CD4-positive, alpha-beta T cell treated with Interleukin-15 for 1 hour (primary cell): ENCODE measurements at places on chromosomes 4 and X.

DNA sequence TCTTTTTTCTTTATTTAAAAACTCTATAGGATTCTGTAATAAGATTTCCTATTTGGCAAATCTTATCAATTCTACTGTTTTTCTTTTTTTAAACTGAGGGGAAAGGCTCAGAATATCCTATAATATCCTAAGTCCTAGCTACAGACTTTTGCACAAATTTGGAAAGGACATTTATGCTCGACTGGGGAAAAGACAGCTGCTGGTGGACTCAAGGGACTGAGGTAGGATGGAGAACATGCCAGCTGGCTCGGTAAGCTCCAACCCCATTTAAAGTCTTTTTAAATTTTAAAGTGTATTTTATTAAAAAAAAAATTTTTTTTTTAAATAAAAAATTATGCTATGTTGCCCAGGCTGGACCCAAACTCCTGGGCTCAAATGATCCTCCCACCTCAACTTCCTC, 36.8 kb downstream of the BOD1L1 start:
- no peak for DNase-seq

DNA sequence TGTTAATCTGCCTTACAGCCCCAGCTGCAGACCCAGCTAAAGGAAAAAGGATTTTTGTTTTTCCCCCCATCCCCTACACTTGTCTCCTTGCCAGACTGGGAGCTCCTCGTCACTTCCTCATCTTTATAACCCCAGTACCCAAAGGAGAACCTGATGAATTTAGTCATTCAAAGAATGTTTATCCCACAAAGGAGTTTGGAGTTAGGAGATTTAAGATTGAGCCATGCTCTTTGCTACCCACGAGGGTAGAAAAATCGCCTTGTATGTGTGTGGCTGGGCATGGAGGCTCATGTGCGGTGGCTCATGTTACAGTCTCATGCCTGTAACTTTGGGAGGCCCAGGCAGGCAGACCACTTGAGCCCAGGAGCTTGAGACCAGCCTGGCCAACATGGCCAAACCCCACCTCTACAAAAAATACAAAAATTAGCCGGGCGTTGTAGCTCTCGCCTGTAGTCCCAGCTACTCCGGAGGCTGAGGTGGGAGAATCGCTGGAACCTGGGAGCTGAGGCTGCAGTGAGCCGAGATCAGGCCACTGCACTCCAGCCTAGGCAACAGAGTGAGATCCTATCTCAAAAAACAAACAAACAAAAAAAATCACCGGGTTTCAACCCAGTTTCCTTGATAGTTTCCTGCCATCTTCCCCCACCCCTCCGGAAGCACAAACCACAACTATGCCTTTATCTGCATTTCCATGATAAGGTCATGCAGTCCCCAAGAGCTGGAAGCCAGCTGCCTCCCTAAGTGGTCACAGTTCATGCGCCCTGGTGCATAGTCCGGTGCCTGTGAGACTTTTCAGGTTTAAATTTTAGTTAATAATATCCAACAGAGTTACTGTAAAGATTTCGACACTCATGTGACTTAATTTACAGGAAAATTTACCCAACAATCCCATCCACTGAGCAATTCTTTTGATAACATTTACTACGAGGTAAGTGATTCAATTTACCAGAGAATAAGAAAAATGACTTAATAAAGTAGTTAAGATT, 1.5 kb downstream of the CFAP97 start:
- no peak for DNase-seq

DNA sequence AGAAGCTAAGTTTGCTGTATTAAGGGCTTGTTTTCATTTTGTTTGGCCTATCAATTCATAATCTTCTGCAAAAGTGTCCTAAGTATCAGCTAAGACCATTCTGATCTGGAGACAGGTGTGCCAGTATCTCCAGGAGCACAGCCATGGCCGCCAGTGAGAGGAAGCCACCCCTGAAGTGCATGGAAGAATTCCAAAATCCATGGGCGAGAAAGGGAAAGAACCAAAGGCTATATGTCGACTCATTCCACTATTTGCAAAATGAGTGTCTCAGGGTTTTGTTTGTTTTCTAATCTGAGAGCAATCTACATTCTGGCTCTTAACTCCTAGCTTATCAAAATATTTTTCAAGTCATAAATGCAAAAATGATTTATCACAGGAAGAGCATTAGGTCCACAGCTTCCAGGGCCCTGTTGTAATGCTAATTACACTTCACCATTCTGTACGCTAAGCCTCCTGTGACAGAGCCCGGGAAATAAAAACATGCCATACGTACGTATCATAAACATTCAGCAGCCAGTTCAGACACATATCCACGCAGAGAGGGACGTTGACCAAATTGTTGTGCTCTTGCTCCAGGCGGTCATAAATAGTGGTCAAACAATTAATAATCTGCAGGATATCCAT, 137.3 kb upstream of the FTHL17 start:
- no peak for DNase-seq

DNA sequence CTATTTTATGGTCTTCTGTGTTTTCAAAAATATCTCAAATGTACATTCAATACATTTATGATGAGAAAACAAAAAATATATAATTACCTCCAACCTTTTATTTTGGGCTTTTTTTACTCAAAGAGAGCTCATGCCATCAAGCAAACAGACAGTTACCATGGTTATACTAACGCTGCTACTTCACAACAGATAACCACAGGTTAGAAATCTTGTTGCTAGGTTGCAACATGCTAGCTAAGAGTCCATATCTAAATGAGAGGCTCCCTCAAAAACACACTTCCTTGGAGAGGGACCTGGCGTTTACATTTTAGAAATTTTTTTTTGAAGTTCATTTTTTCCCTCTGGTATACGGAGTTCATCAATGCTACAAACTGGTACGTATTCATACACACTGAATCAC, 44.3 kb downstream of the TBC1D9 start:
- DNase-seq: no peak

GRCh38 chr4:48167538-48168263, 33.7 kb upstream of the TXK start:
- DNase-seq: no peak

- DNase-seq: no peak
These were observed 100.0 kb downstream of the ATP11C start for GRCh38 chrX:139832718-139833309.

DNA sequence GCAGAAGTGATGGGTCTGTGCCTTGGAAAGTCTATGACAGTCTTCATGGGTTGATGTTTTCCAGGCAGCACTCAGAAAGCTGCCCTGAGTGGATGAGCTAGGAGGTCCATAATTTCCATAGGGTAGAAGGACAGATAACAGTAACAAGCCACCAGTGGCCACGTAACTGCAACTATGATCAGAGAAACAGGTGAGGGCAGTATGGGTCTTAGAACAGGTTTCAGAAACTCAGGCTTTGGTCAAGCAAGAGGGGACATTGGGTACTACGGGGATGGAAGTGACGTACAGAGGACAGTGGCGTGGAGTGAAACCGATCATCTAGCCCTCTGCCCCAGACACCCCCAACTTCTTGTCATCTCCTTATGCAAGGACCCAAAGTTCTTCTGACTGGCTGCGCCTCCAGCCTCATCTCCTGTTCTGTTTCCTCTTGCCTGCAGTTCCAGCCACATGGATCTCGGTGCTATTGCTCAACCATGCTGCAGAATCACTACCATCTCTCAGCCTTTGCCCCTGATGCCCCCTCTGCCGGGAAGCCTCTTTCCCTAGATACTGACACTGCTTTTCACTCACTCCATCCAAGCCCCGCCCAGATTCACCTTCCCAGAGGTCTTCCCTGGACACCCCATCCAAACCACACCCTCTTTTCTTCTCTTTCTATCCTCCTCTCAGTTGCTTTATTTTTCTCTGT, 123.4 kb downstream of the MFAP3L start:
- no peak for DNase-seq

GRCh38 chrX:70025464-70025863, 24.3 kb downstream of the AWAT2 start:
- no peak for DNase-seq

GRCh38 chr4:40473578-40474388, 138.7 kb downstream of the CHRNA9 start:
- DNase-seq: no peak

DNA sequence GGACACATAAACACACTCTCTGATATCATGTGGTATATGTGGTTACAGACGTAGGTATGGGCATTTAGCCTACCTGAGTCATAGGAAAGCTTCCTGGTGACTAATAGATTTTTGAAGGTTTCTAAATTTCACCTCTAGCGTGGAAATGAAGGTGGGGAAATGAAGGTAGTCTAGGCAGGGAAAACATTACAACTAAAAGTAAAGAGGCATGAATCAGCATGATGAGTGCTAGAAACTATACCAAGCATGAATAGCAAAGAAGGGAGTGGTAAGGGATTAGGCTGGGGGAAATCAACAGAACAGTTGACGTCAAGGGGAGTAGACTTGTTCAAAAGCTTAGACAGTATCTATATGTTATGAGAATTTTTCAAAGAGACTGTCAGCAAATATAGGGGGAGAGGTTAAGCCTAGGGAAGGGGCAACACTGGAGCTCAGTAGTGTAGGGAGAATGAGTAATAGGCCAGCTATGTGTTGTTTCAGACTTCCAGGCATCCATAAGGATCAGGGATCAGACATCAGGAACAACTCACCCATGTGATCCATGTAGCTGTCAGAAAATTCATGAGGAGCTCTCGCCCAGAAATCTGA, 279.3 kb upstream of the DIPK2B start:
- DNase-seq: no peak

GRCh38 chrX:118679290-118679689, 48.1 kb upstream of the IL13RA1 start:
- no peak for DNase-seq

- DNase-seq: no peak
These were observed 269.7 kb upstream of the PCDH7 start for GRCh38 chr4:30450474-30450873.

GRCh38 chr4:60780874-60781273, 419.3 kb upstream of the ADGRL3 start:
- DNase-seq: no peak

DNA sequence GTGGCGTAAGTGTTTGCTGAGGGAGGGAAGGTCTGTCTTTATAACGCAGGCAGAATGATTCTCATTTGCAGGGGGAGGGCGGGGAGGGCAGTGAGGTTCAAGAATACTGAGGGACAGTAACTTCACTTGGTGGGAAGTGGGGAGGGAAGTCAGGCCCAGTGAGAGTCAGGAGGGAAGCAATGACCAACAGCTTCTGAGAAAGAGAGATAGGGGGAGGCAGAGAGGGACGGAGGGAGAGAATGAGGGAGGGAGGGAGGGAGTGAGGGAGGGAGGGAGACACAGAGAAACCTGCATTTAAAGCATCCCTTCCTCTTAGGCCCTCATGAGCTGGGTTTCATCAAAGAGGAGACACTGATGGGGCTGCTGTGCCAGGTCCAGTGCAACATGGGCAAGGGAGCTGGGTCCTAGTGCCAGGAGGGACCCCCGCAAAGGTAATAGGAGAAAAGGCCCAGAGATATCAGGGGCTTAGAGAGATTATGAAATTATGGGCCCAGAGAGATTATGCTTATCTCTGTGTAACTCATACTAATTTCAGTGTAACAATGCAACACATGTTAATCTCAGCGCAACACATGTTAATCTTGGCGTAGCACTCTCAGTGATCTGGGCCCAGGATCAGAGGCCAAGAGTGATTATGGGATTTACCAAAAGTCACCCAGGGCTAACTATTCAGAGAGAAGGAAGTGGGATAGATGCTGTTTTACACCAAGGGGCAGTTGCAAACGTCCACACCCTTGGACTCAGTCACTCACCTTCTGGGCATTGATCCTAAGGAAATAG, 112.1 kb downstream of the DRD5 start:
- no peak for DNase-seq

GRCh38 chr4:153111426-153112040, 92.7 kb upstream of the TRIM2 start:
- no peak for DNase-seq

GRCh38 chrX:140503714-140504351, 1.0 kb downstream of the SOX3 start:
- no peak for DNase-seq

DNA sequence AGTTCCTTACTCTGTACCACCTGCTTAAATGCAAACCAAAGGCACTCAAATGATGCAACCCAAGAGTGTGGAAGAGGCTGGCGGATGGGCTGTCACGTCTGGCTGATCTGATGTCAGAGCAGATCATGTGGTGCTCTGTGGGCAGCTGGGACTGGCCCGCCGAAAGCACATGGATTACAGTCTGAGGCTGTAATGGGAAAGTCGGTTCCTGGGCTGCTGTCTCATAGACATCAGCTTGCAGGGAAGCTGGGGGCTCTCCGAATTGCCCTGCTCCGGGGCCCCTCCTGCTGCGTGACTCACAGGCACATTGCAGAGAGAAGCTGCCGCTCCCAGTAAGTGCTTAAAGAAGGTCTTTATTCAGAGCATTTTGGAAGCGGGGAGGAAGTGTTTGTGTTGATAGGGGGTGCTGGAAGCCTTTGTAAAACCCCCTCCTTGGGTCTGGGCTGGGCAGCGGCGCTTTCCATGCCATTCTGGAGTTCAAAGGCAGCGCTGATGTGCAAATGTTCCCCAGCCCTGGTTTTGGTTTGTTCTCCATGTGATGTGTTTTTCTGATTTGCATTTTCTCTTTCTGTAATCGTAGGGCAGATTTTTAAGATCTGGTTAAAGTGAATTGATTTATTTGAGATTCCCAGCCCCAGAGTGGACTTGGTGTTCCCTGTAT, 181.1 kb downstream of the LARP7 start:
- peak; percentile 19 for DNase-seq

GRCh38 chrX:103275947-103276567, 493 bp downstream of the TCEAL5 start:
- no peak for DNase-seq

- no peak for DNase-seq
These were observed 23.6 kb downstream of the GPRIN3 start for GRCh38 chr4:89284020-89284424.

DNA sequence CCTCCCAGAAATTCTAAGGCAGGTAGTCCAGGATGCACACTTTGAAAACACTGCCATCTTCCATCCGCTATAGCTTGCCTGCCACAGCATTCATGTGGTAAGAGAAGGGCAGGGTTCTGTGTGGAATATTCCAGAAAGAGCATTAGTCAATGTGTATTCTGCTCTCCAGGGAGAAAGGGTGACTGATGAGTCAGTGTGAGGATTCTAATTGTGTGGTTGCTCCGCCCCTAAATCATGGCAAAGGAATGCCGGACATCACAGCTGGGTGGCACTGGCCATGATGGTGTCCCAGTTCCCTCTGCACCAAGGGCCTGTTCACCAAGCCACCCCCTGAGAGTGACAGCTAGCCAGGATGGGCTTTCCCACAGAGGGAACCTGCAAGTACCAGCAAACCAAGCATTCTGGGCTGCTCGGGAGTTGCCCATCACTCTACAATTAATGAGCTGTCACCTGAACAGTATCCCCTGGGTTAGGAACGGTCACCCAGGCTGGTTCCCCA, 9.5 kb downstream of the IDS start:
- DNase-seq: no peak

- DNase-seq: no peak
These were observed 76.2 kb upstream of the ADGRG2 start for GRCh38 chrX:19198473-19198872.

DNA sequence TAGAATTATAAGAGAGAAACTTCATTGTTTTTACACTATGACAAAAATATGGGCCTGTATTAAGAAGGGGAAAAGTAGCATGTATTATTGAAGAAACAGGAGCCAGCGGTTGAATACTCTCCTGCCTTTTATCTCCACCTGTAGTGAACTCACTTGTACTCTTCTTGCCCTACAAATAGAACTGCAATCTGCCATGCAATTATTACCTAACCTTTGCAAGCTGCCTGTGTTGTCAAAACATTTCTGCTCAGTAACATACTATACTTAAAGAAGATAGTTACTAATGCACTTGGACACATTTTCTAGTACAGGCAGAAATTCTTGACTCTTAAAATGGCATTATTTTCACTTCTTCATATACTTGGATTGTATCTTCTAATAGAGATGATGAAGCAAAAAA, 818.4 kb upstream of the GRID2 start:
- no peak for DNase-seq
